ENCODE measurements at places on chromosomes 3 and 15. TPM values are rescaled to one million over a fixed set of nuclear protein-coding genes. Genes with fewer than 3 reads are reported as not detected.

DNA sequence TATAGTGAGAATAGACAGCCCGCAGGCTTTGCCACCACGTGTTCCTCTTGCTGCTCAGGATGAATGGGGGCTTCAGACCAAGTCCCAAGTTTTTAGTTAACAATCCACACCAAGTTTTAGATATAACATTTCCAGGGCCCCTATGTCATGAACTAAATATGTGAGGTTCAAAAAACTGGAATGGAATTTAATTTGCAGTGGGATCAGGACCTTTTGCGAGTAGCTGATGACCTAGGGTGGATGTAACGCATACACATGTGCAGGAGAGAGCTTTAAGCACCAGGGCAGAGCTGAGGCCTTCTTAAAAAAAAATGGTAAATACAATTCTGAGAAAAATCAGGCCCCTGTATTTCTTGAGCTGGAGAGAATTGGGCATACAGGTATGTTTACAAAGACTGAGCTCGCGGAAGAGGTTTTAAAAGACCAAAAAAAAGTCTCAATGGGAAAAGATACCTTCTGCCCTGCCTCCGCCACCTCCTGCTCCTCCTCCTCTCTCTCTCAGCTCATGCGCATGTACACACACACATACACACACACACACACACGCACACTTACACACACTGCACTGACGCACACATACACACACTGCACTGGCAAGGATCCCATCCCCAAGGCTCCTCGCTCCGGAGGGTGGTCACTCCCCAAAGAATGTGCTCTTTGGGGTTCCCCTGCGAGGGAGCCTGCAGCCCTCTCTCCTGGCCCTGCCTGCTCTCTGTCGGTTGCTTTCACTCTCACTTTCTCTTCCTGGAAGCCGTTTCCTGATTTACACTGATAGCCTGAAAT lies 48.2 kb upstream of the IGF1R start:
- peak overlapping the region; percentile 48 for H3K4me3 ChIP-seq
- peaks cover 13% of the 10 kb centered on the region for H3K27me3 ChIP-seq

DNA sequence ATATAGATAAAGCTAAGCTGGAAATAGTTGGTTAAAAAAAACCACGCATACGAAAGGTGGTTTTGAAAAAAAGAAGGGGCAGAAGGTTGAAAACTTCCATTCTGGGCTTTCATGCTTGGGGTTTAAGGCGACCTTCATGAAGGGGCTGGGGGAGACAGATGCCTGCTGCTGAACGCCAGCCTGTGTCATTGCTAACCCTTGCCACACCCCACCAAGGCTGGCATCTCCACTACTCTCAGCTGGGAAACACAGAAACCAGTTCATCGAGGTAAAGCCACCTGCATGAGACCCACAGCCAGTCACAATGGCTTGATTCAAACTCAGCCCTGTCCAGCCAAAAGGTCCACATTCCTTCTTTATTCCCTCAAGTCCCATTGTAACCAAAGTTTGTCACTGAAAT lies 78.7 kb downstream of the ADAMTS17 start:
- DNase-seq, result no peak
- H3K36me3 ChIP-seq, result no peaks in the 10 kb centered on the region
- H3K27me3 ChIP-seq, result no peaks in the 10 kb centered on the region
- no peak overlapping the region for H3K27ac ChIP-seq

- no peaks in the 10 kb centered on the region for H3K36me3 ChIP-seq
- H3K27ac ChIP-seq, result peak overlapping the region; percentile 73
- H3K4me3 ChIP-seq, result no peak overlapping the region
- peaks cover 40% of the 10 kb centered on the region for H3K4me1 ChIP-seq
- no peaks in the 10 kb centered on the region for H3K27me3 ChIP-seq
- DNase-seq, result peak; percentile 96
These were observed 14.0 kb upstream of the SSUH2 start for GRCh38 chr3:8658306-8659212.

- H3K4me1 ChIP-seq, result no peaks in the 10 kb centered on the region
- no peak for DNase-seq
- no peaks in the 10 kb centered on the region for H3K27me3 ChIP-seq
- H3K27ac ChIP-seq, result no peak overlapping the region
- no peak overlapping the region for H3K4me3 ChIP-seq
These were observed 32.5 kb upstream of the TBC1D23 start for GRCh38 chr3:100228247-100228646.

GRCh38 chr15:82870727-82871320 lies 61.4 kb downstream of the WHAMM start:
- no peaks in the 10 kb centered on the region for H3K4me1 ChIP-seq
- no peak overlapping the region for H3K27ac ChIP-seq
- DNase-seq, result no peak
- H3K4me3 ChIP-seq, result no peak overlapping the region
- no peaks in the 10 kb centered on the region for H3K27me3 ChIP-seq

- DNase-seq, result no peak
- H3K4me1 ChIP-seq, result no peaks in the 10 kb centered on the region
- H3K27me3 ChIP-seq, result no peaks in the 10 kb centered on the region
These were observed 115.7 kb downstream of the ADAMTS17 start for GRCh38 chr15:100226107-100226506.

- no peaks in the 10 kb centered on the region for H3K4me1 ChIP-seq
- no peak for DNase-seq
- H3K4me3 ChIP-seq, result no peak overlapping the region
- no peaks in the 10 kb centered on the region for H3K27me3 ChIP-seq
- H3K36me3 ChIP-seq, result no peaks in the 10 kb centered on the region
These were observed 21.5 kb downstream of the LIPH start for GRCh38 chr3:185530856-185531255.

- no peak for DNase-seq
- no peak overlapping the region for H3K27ac ChIP-seq
- no peaks in the 10 kb centered on the region for H3K4me1 ChIP-seq
- H3K4me3 ChIP-seq, result no peak overlapping the region
These were observed 44.4 kb upstream of the VGLL3 start for GRCh38 chr3:87035339-87035738.

- H3K4me1 ChIP-seq, result peaks cover 51% of the 10 kb centered on the region
- H3K36me3 ChIP-seq, result no peaks in the 10 kb centered on the region
- no peaks in the 10 kb centered on the region for H3K27me3 ChIP-seq
- no peak for DNase-seq
These were observed 24.6 kb upstream of the SLC6A6 start for GRCh38 chr3:14377838-14378169.

DNA sequence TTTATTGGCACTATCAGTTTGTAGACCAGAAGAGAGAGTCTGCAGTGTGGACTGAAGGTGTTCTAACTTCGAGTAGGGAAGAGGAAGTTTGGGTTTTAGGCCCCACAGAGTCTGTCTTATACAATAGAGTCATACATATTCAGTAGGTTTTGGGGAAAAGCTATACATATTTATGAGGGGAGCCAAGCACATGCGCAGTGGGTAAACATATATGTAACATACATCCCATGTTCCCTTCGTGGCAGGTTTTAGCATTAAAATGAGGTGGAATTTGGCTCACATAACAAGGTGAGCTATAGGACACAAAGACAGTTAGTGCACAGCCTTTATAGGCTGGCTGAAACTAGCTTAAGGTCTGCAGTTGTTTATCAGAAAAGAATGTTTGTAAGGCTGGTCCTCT lies 4.9 kb downstream of the GALK2 start:
- H3K27me3 ChIP-seq, result no peaks in the 10 kb centered on the region
- H3K4me3 ChIP-seq, result no peak overlapping the region
- peaks cover 12% of the 10 kb centered on the region for H3K4me1 ChIP-seq
- no peak overlapping the region for H3K27ac ChIP-seq

GRCh38 chr3:158105710-158106253 lies 438 bp downstream of the SHOX2 start:
- DNase-seq, result peak; percentile 47
- peaks cover 38% of the 10 kb centered on the region for H3K4me1 ChIP-seq
- H3K27ac ChIP-seq, result no peak overlapping the region
- H3K27me3 ChIP-seq, result peaks cover 38% of the 10 kb centered on the region

DNA sequence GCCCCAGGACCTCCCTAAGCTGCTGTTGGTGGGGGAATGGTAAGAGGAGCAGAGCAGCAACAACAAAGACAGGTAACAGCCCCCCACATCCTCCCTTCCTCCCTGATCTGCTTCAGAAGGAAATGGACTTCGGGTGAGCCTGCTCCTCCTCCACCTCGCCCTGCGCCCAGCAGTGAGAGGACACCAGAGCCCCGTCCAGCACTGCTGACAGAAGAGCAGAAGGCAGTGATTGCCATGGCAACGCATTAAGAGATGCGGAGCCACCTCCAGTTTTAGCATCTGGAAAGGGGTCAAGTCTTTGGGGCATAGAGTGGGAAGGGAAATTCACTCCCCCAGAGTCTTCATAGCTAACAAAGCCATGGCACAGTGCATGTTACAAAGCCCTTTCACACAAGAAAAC lies 77.6 kb upstream of the HRH1 start:
- no peaks in the 10 kb centered on the region for H3K36me3 ChIP-seq
- H3K4me3 ChIP-seq, result no peak overlapping the region

DNA sequence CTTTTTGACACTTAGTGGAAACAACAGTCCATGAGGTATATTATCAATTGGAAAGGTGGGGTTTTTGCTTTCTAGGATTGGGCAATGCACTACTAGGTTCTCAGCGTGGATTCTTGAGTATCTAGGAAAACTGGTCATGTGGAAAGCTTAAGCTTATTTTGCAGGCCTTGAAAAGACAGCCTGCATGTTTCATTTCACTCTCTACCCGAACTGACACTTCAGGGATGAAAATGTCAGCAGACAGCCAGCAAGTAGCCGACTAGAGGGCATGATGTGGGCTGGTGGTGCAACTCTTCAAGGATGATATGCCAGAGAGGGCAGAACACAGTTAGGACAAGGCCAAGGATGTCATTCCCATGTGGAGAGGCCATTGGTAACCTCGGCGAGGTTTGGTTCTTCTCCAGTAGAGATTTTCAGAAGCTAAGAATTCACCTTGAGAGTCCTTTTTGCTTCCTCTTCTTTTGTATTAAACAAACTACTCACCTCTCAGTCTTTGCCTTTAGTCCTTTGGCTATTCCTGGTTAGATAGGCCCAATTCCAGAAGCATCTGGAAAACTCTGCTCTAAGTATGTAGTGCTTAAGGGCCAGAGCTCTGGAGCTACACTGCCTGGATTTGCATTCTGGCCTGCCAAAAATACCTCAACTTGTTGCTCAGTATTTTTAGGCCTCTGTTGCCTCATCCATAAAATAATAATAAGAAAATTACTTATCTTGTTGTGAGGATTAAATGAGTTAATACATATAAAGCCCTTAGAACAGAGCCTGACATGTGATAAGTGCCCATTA lies 17.9 kb downstream of the LPP start:
- no peak overlapping the region for H3K4me3 ChIP-seq
- peaks cover 5% of the 10 kb centered on the region for H3K36me3 ChIP-seq
- peak overlapping the region; percentile 61 for H3K27ac ChIP-seq
- H3K27me3 ChIP-seq, result no peaks in the 10 kb centered on the region
- H3K4me1 ChIP-seq, result peaks cover 52% of the 10 kb centered on the region
- no peak for DNase-seq

GRCh38 chr15:20340331-20340811 lies 201.2 kb downstream of the GOLGA6L6 start:
- no peaks in the 10 kb centered on the region for H3K27me3 ChIP-seq
- H3K27ac ChIP-seq, result no peak overlapping the region
- H3K4me1 ChIP-seq, result no peaks in the 10 kb centered on the region

GRCh38 chr15:60529332-60529731 lies 50.4 kb upstream of the ICE2 start:
- no peaks in the 10 kb centered on the region for H3K36me3 ChIP-seq
- H3K27me3 ChIP-seq, result no peaks in the 10 kb centered on the region
- H3K4me3 ChIP-seq, result no peak overlapping the region
- H3K27ac ChIP-seq, result no peak overlapping the region

- no peaks in the 10 kb centered on the region for H3K4me1 ChIP-seq
- no peak overlapping the region for H3K27ac ChIP-seq
- H3K4me3 ChIP-seq, result no peak overlapping the region
- DNase-seq, result no peak
- no peaks in the 10 kb centered on the region for H3K27me3 ChIP-seq
These were observed 10.7 kb downstream of the MB21D2 start for GRCh38 chr3:192906940-192907339.

DNA sequence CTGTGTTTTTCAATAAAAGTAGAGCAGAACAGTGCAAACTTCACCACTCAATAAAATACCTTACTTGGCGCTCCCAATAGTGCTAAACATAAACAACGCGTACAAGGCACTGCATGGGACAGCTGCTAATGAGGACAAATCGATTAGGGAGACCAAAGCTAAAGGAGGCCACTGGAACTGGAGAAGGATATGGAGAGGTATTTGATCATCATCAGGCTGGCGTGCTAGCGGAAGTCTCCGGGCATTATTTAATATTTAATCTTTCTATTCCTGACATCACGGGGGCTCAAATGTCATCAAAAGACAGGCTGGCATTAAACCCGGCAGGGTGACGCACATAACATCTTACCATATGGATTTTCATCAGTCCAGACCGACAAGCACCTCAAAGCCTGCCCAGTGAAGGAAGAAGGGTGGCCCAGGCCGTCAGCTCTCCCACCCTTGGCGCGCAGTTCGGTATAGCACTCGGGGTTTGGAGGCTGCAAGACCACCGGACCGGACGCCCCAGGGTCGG lies 604 bp downstream of the CCPG1 start:
- no peaks in the 10 kb centered on the region for H3K36me3 ChIP-seq
- no peak for DNase-seq
- H3K4me3 ChIP-seq, result peak overlapping the region; percentile 95

GRCh38 chr3:55903680-55904079 lies 416.6 kb upstream of the WNT5A start:
- no peak overlapping the region for H3K4me3 ChIP-seq
- H3K27ac ChIP-seq, result no peak overlapping the region
- peak; percentile 20 for DNase-seq
- peaks cover 10% of the 10 kb centered on the region for H3K4me1 ChIP-seq
- H3K36me3 ChIP-seq, result no peaks in the 10 kb centered on the region

GRCh38 chr3:42094691-42095391 lies 3.7 kb downstream of the TRAK1 start:
- H3K27ac ChIP-seq, result no peak overlapping the region
- no peak overlapping the region for H3K4me3 ChIP-seq
- H3K36me3 ChIP-seq, result peaks cover 2% of the 10 kb centered on the region
- H3K4me1 ChIP-seq, result peaks cover 50% of the 10 kb centered on the region

GRCh38 chr3:152811974-152812760 lies 22.8 kb upstream of the P2RY1 start:
- no peaks in the 10 kb centered on the region for H3K36me3 ChIP-seq
- H3K27me3 ChIP-seq, result no peaks in the 10 kb centered on the region
- H3K27ac ChIP-seq, result no peak overlapping the region
- H3K4me3 ChIP-seq, result no peak overlapping the region
- no peaks in the 10 kb centered on the region for H3K4me1 ChIP-seq

DNA sequence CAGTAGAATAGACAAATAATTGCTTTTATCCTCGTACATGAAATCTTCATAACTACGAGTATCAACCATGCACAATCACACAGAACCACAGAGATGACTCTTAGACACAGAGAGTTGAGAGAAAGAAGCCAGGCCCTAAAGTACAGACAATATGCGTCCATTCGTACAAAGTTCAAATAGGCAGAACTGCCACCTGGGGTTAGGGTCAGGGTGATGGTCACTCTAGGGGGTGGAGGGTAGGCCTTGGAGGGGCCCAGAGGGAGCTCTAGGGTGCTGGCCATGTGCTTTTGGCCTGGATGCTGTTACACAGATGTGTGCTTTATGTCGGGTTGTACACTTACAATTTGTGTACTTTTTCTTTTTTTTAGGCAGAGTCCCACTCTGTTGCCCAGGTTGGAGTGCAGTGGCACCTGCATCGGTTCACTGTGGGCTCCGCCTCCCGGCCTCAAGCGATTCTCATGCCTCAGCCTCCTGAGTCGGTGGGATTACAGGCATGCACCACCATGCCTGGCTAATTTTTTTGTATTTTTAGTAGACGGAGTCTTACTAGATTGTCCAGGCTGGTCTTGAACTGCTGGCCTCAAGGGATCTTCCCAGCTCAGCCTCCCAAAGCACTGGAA lies 65.9 kb upstream of the KLF13 start:
- H3K4me3 ChIP-seq, result no peak overlapping the region
- DNase-seq, result no peak
- H3K36me3 ChIP-seq, result no peaks in the 10 kb centered on the region

The GOLGA6L10 gene
- not detected for total RNA-seq

The KBTBD12 gene
- total RNA-seq, result 1.4 TPM

The SLC24A1 gene
- 6.1 TPM for total RNA-seq

Measured in stomach (tissue), 19 donors.